Progenitor cell of endocrine pancreas (in vitro differentiated cells): ENCODE measurements at places on chromosomes 4 and X.

DNA sequence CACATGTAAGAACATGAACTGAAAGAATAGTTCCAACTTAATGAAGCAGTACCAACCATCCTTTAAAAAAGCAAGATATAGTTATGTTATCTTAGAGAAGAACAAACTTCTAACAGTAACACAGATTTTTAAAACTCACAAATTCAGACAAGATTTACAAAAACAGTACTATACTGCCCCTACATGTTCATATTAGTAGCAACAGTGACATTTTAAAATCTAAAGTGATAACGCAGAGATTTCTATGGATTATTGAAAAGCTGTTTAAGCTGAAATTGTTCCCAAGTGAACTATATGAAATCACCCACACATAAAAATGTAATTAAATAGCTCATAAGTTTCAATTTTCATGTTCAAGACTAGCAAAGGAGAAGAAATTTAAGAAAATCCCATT is 166.0 kb downstream of the FBXW7 start:
- H3K36me3 ChIP-seq, result peaks cover 9% of the 10 kb centered on the region
- H3K4me3 ChIP-seq, result no peak overlapping the region
- H3K27ac ChIP-seq, result no peak overlapping the region
- H3K4me1 ChIP-seq, result no peaks in the 10 kb centered on the region

GRCh38 chr4:144582975-144583374 is 63.0 kb upstream of the HHIP start:
- peaks cover 4% of the 10 kb centered on the region for H3K4me1 ChIP-seq
- no peaks in the 10 kb centered on the region for H3K36me3 ChIP-seq
- peaks cover 9% of the 10 kb centered on the region for H3K27me3 ChIP-seq
- H3K4me3 ChIP-seq, result no peak overlapping the region

DNA sequence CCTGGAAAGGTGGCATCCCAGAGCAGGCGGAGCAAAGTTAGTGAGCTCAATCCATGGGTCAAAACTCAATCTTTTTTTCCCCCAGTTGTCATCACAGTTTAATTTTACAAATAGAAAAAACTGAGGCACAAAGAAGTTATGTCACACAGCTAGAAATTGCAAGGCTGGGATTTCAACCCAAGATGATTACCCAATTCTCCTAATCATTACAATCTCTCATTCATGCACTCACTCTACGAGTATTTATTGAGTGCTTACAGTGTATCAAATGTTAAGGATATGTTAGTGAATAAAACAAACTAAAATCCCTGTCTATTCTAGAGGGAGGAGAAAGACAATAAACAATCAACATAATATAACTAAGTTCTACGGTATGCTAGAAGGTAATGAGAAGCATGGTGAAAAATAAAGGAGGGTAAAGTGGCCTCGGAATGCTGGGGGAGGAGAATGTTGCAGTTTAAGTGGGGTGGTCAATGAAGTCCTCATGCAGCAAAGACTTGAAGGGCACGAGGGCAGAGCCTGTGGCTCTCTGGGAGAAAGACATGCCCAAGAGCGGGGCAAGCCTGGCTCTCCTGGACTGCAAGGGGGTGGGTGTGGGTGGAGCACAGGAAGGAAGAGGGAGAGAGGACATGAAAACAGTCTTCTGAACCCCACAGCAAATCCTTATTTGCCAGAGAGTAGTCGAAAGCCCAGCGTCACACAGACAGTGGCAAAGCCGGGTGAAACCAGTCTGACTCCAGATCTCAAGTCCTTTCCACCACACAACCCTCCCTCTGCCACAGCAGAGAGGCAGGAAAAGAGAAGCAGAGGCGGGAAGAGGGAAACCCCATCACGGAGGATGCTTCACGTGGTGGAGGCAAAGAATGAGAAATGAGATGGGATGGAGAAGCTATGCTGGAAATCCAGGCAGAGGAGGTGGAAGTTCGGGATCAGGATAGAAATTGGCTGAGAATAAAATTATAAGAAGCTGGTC is 48.3 kb downstream of the RAB33B start:
- H3K4me1 ChIP-seq, result peaks cover 6% of the 10 kb centered on the region
- no peak overlapping the region for H3K27ac ChIP-seq
- no peak for DNase-seq
- peaks cover 1% of the 10 kb centered on the region for H3K36me3 ChIP-seq
- no peaks in the 10 kb centered on the region for H3K27me3 ChIP-seq

DNA sequence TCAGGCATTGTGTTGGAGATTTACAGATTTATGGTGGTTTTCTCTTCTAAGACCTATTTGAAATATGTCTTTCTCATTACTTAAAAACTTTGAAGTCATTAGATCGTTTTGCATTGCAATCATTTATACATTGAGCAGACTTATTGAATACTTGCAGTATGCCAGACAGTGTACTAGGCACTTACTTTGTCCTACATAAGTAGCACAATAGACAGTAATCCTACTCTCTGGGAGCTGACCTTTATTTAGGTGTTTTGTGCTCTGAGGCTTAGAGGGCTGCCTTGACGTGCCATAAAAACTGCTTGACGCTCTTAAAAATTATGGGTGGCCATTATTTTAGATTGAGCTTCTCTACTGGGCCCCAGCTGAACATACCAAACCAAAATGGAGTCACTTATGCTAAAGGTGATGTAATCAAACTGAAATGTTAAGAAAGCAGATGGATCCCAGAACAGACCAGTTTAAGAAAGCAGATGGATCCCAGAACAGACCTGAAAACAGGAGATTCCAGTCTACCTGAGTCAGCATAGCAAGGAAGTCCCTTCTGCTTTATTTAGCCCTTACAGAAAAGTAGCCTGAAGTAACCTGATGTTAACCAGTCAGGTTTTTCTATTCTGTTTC is 42.4 kb downstream of the PTTG2 start:
- no peaks in the 10 kb centered on the region for H3K36me3 ChIP-seq
- H3K27ac ChIP-seq, result no peak overlapping the region
- peaks cover 30% of the 10 kb centered on the region for H3K4me1 ChIP-seq

DNA sequence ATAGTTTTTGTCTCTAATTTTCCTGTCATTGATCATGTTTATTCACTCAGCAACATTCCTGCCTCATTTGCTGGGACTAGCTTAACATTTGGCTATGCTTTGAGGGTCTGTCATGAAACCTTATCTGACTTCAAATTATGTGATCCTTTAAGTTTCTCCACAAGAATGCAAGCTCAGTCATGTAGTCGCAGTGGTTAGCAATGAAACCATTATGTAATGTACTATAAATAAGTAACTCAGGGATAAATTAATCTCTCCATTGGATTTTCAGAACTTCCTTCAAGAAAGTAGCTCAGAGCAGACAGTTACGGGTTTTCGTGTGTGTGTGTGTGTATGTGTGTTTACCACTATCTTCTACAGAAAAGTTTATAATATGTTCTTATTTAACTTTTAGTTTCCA is 993.6 kb downstream of the ADGRL3 start:
- no peaks in the 10 kb centered on the region for H3K36me3 ChIP-seq
- H3K4me3 ChIP-seq, result no peak overlapping the region
- H3K27me3 ChIP-seq, result no peaks in the 10 kb centered on the region
- H3K27ac ChIP-seq, result no peak overlapping the region
